ENCODE measurements at places on chromosomes 3 and 15. TPM values are rescaled to one million over a fixed set of nuclear protein-coding genes. Genes with fewer than 3 reads are reported as not detected.

Gene FES
- 50.6 TPM for total RNA-seq

Gene DNAJA4
- 7.2 TPM for total RNA-seq

Gene CCR9
- not detected for total RNA-seq

Gene DNAJC19
- 42.6 TPM for total RNA-seq

Gene ARNT2
- total RNA-seq: 0.27 TPM

Gene ABI3BP
- 36.0 TPM for total RNA-seq

Gene ZNF662
- 2.4 TPM for total RNA-seq

Gene ADAMTS9
- total RNA-seq: 392 TPM

Gene SLC2A2
- total RNA-seq: not detected

Gene GLDN
- not detected for total RNA-seq

Gene ANKRD63
- total RNA-seq: 0.22 TPM

Gene SEMA3B
- 0.40 TPM for total RNA-seq

Gene NOX5
- total RNA-seq: 0.07 TPM

Gene CELF6
- total RNA-seq: not detected
